Neural progenitor cell (in vitro differentiated cells): ENCODE measurements at places on chromosomes 3 and 15.
A peak's percentile ranks its signal among the peaks of the same experiment; 100 is the strongest.

GRCh38 chr15:69686626-69687025 lies 234.0 kb downstream of the RPLP1 start:
- DNase-seq = no peak

GRCh38 chr15:27714675-27715074 lies 384.4 kb downstream of the OCA2 start:
- no peak for DNase-seq

DNA sequence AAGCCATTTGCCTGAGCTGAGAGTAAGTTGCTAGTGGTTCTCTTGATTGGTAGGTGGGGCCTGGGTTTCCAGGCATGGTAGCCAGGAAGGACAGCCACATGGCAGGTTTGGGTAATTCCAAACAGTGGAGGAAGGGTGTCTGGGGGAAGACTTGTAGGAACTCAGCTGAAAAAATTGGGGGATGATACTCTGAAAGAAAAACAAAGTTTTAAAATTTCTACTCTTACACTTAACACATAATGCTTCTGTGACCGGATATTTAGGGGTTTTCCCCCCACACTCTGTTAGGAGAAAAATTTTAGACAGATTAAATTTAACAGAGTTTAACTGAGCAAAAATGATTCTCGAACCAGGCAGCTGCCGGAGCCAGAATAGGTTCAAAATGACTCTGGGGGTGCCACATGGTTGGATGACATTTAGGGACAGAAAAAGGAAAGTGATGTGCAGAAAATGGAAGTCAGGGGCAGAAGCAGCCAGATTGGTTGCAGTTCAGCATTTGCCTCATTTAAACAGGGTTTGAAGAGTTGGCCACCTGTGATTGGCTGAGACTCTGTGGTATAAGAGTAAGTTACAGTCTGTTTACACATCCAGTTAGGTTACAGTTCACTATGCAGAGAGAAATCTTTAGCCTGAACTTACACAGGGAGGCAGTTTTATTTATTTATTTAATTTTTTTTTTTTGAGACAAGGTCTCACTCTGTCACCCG lies 8.1 kb downstream of the B2M start:
- DNase-seq = no peak

DNA sequence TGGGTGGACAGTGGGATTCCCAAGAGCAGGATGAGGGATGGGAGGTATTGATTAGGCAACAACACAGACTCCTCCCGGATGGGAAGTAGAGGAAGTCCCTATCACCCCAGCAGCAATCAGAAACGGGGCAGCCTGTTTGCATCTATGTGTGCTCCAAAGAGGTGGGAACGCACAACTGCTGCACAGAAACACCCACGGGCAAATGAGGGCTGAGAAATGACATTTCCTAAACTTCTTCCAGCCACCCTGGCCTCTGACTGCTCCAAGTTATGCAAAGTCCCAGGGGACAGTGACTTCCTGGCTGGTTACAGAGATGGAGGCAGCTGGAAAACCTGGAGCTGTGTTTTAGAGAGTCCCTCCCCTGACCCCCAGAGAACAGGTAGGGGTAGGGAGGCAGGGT lies 42.6 kb downstream of the HCN4 start:
- no peak for DNase-seq

DNA sequence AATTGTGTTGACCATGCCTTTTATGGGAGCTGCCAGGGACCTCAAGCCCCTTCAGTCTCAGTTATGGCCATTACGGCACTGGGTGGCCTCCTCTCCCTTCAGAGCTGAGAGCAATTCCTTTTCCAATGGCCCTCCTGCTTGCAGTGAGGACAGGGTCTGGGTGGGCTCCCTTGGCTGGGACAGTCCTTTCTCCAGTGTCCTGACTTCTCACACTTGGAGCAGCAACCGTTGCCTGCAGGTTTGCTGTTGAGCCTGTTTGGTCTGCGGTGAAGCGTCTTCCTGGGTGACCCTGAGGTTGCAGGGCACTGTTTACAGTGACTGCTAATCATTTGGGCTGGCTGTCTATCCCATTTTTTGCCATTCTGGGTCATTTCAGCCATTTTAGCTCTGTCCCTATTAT lies 3.5 kb upstream of the CCDC80 start:
- DNase-seq = no peak

GRCh38 chr3:133620066-133620784 lies 41.5 kb downstream of the TOPBP1 start:
- no peak for DNase-seq

DNA sequence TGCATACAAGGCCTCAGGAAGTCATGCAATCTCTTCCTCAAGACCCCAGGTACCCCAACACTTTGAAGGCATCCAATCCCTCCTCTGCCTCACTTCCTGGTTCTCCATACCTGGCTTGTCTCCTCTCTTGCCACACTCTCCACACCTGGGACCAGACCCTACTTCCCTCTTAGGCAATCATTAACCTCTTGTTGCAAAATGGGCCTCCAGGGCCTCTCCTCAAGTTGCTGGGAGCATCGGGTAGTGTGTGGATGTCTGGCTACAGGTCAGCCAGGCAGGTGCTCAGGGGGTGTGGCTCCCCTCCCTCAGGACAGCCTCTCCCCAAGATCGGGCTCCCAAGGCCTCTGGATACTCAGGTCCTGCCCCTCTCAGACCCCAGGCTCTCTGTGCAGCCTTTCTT lies 8.6 kb downstream of the PLA2G4E start:
- no peak for DNase-seq

DNA sequence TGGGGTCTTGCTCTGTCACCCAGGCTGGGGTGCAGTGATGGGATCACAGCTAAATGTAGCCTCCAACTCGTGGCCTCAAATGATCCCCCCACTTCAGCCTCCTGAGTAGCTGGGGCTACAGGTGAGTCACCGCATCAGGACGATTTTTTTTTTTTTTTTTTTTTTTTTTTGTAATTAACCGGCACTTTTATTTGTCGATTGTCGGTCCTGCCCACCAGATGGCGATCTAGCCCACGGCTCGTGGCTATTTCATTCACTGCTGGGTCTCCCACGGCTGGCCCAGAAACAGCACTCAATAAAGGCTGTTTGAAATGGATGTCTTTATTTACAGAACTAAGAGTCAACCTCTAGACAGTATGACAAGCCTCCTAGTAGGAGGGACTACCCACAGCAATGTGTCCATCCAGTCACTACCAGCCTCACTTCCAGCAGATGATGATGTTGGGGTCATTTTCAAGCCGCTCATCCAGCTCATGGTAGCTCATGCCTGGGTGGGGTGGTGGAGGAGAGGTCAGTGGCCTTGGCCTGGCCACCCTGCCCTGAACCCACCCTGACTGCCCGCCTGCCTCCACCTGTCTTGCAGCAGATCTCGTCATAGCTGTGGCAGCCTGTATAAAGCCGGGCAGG lies 1.8 kb upstream of the ZMYND10 start:
- peak; percentile 74 for DNase-seq

- no peak for DNase-seq
These were observed 17.6 kb downstream of the TKT start for GRCh38 chr3:53238051-53238850.

- DNase-seq = no peak
These were observed 161.2 kb upstream of the RGMA start for GRCh38 chr15:93250209-93250608.

DNA sequence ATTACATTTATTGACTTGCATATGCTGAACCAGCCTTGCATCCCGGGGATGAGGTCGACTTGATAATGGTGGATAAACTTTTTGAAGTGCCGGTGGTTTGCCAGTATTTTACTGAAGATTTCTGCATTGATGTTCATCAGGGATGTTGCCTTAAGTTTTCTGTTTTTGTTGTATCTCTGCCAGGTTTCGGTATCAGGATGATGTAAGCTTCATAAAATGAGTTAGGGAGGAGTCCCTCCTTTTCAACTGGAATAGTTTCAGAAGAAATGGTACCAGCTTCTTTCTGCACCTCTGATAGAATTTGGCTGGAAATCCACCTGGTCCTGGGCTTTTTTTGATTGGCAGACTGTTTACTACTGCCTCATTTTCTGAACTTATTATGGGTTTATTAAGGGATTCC lies 250.8 kb downstream of the TBC1D5 start:
- no peak for DNase-seq

- peak; percentile 24 for DNase-seq
These were observed 763.3 kb upstream of the CFAP20DC start for GRCh38 chr3:59813148-59813538.

- DNase-seq = no peak
These were observed 286.8 kb upstream of the CTNNB1 start for GRCh38 chr3:40912461-40912860.

DNA sequence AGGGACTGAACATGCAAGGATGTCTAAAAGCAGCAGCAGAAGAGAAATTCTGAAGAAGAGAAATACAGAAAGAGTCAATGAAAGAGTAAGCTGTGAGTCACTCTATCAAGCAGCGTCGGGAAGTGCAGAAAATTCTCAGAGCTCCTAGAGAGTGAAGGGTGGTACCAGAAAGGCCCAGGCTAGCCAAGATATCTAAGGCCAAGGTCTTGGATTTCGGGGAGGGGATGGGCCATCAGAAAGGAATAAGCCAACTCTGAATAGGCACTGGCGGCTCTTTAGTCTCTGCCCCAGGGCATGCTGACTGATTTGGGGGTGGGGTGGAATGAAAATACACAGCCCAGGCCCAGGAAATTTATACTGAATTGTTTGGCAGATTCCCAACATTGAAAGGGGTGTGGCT lies 70.8 kb downstream of the GPR156 start:
- DNase-seq = no peak

DNA sequence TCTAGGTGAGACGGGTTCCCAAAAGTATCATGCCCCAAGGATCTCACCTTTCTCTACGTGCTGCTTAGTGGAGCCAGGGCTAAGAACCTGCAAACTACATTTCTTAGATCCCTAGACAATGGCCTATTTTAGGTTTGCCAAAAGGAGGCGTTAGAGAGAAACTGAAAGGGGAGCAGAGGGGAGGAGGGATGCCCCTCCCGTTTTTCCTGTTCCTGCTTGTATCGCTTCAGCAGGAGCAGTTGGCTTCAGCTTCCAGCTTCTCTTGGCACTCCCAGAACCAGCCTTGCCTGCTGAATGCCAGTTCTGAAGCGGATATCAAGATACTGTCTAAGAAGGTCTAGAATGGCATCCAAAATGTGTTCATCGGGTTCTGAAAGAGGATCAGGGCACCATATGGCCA lies 58.4 kb upstream of the ABHD17C start:
- DNase-seq = peak; percentile 32

DNA sequence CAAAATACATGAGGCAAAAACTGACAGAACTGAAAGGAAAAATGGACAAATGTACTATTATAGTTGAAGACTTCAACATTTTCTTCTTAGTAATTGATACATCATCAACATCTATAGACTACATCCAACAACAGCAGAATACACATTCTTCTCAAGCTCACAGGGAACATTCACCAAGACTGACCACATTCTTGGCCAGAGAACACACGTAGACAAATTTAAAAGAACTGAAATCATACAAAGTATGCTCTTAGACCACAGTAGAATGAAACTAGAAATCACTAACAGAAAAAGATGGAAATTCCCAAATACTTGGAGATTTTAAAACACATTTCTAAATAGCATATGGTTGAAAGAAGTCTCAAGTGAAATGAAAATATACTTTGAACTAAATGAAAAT lies 55.1 kb upstream of the NSMCE3 start:
- no peak for DNase-seq

GRCh38 chr15:72179950-72180581 lies 17.5 kb downstream of the GRAMD2A start:
- DNase-seq = peak; percentile 57

GRCh38 chr3:188270423-188270972 lies 116.5 kb downstream of the LPP start:
- DNase-seq = no peak

DNA sequence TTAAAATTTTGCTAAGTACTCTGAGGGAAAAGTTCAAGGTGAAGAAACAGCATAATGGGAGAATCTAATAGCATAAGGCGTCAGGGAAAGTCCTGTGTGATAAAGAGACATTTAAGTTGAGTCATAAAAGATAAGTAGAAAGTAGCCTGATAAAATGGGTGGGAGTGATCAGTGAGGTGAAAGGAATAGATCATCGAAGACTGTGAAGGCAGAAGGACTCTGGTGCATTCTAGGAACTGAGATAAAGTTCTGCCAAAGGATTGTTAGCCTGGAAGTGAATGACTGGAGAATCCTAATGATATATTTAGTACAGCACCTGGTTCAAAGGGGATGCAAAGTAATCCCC lies 149.9 kb downstream of the CFAP20DC start:
- DNase-seq = no peak

- no peak for DNase-seq
These were observed 55.8 kb upstream of the CTNNB1 start for GRCh38 chr3:41143421-41144031.

DNA sequence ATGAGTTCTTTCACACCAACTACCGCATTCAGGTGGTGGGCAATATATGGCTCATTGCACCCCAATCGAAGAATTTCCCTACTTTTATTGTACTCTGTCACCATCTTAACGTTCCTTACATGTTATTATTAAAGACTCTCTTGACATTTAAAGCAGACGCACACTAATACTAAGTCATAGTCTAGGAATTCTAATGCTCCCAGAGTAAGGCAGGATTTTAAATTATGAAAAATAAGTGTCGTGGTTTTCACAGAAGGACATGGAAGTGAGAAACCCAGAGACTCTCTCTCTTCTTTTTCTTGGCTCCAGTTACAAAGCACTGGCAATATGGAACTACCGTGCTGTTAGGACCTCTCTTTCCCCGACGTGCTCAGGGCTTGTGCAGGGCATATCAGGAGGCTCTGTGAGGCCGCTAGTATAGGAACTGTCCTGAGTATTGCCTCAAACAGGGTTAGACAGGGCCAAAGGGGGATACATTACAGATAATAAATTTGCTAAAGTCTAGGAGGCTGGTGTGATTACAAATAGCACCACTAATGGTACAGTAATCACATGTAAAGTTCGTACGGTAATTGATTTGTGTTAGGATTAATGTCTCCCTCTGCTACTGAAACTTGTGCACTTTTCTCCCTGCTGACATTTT lies 590.8 kb downstream of the FOXP1 start:
- no peak for DNase-seq

DNA sequence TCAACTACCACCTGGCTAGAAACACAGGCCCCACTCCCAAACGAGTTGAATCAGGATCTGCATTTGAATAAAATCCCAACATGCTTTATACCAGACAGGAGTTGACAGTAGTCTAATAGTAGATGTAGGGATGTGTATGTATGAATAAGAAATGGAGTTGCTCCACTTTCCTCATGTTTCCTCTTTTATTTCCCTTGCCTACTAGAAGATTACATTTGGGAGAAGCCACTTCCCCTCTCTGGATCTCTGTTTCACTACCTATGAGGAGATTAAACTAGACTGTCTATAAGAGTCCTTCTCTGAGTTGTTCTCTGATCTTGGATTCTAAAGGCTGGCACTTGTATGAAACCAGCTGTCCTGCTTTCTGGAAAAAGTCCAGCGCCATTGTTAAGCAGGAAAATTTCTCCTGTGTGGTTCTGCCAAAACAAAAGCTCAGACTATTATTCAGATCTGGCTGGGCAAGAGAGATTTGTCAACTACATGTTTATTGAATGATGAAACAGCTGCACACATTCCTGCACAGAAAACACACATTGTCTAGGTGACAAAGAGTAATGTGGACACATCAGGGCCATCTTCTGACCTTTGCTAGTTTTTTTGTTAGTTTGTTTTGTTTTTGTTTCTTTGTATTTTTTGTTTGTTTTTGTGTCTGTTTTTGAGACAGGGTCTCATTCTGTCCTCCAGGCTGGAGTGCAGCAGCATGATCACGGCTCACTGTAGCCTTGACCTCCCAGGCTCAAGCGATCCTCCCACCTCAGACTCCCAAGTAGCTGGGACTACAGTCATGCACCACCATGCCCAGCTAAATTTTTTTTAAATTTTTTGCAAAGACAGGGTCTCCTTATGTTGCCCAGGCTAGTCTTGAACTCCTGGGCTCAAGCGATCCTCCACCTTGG lies 29.9 kb downstream of the ACP3 start:
- DNase-seq = no peak
